ENCODE measurements at places on chromosomes 5 and 9. TPM values are rescaled to one million over a fixed set of nuclear protein-coding genes. Genes with fewer than 3 reads are reported as not detected.

DNA sequence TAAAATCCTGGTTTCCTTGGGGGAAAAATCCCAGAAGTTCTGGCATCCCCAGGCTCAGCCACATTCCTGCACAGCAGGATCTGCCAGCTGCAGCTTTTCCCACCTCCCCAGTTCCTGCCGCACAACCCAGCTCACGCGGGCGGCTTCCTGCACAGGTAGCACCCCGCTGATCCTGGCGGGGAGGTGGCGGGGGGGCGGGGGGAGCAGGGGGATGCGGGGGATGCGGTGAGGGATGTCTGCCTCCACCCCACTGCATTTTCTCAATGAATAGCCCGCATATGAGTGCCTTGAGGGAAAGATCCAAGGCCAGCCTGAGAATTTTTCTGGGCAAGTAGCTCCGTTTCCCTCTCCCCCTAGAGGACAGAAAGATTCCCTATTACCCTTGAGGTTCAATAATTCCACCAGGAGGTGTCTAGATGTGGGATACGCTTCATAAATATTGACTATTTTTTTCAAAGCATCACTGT, 21.1 kb downstream of the GFPT2 start:
- no peak for DNase-seq

GRCh38 chr5:74866596-74867162, 492 bp upstream of the FAM169A start:
- DNase-seq: peak; percentile 17

DNA sequence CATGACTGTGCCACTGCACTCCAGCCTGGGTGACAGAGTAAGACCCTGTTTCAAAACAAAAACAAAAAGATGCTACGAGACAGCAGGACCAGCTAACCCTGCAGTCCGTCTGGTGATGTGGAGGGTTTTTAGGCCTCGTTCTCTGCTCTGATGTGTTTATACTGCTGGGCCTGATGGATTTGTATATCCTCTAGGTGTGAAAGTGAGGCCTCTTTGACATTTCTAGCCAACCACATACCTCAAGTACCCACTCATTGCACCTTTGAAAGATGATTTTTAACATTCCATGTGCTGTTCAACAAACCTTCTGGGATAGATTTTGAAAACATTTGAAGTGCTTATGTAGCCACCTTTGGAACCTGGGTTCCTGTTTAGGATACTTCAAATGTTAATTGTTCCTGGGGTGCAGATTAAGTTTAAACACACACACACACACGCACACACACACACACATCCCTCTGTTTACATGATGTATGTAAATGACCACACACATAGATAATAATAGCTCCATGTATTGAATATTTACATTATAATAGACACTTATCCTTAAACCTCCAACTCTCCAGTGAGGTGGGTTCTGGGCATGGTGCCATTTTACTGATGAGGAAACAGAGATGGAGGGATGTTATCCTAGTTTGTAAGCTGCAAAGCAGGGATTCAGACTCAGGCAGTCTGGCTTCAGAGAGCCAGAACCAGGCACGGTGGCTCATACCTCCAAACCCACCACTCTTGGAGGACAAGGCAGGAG, 48.8 kb upstream of the GOLPH3 start:
- DNase-seq: no peak

DNA sequence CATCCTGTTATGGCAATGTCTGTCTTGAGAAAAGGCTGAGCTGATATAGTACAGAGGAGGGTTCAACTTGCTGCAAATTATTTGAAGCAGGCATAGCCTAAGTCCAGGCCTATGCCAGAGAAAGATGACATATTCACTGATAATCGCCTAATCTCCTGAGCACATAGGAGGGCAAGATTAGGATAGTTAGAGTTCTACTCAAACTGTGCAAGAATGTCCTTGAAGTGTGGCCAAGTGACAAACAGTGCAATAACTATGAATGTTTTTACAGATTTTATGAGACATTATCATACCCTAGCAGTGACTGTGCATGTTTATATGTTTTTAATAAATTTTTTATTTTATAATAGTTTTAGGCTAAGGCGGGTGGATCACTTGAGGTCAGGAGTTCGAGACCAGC, 96.2 kb downstream of the TSSK1B start:
- no peak for DNase-seq

Gene TMOD1
- polyA plus RNA-seq: 2.0 TPM

Measured in right renal cortex interstitium (tissue), 3 donors.